Small intestine (tissue), 16 donors: ENCODE measurements at places on chromosomes 5 and 9. TPM values are rescaled to one million over a fixed set of nuclear protein-coding genes. Genes with fewer than 3 reads are reported as not detected.

DNA sequence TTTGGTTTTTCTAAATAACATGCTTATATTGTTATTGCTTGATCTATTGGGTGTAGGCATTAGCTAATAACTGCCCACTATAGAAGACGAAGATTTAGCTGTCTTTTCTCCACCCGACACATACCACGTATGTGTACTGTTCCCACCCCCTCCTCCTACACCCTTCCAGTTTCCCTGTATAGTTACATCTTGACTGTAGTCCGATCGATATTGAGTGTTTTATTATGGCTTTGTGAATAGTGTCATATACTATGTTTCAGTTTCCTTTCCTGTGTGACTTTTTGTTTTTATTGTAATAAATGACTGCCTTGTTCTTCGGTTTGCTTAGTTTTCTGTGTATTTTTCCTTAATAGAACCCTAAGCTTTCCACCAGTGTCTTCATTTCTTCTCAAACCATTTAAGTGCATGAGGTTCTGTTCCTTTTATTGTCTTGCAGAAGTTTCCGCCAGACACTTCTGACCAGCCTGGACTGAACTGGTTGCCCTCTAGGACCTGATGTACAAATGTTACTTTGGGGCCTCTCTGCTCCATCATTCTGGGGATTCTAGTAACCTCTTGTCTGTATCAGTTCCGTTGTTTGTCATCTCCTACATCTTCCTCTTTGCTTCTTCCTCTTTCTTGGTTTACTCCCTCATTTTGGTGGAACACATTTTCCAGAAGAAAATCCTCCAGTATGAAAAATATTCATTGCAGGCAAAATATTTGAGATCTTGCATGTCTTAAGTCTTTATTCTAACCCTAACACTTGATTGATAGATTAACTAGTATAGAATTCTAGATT lies 61.8 kb downstream of the PRKACG start:
- peak; percentile 77 for DNase-seq

- no peak for DNase-seq
These were observed 473.0 kb downstream of the PLK2 start for GRCh38 chr5:57986761-57987341.

DNA sequence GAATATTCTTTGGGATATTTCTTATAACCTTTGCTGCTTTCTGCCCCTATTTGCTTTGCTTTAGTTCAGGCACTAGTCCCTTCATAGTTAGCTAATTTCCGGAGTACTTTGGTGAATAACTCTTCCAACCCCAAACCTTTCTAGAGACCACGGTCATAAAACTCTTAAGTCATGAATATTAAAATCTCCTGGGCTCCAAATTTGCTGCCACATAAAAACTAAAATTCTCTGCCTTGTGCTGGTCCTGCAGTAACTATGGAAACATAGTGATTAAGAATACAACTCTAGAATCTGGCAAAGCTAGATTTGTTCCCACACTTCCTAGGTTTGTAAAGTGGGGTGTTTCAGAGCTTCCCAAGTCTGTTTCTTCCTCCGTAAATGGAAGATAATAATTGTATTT lies 10.0 kb upstream of the ACTBL2 start:
- DNase-seq = no peak

GRCh38 chr5:110752953-110753352 lies 14.1 kb downstream of the SLC25A46 start:
- DNase-seq = no peak

- peak; percentile 47 for DNase-seq
These were observed 849 bp upstream of the MGAT1 start for GRCh38 chr5:180803181-180804128.

GRCh38 chr5:76701298-76701697 lies 14.6 kb upstream of the F2R start:
- DNase-seq = no peak

DNA sequence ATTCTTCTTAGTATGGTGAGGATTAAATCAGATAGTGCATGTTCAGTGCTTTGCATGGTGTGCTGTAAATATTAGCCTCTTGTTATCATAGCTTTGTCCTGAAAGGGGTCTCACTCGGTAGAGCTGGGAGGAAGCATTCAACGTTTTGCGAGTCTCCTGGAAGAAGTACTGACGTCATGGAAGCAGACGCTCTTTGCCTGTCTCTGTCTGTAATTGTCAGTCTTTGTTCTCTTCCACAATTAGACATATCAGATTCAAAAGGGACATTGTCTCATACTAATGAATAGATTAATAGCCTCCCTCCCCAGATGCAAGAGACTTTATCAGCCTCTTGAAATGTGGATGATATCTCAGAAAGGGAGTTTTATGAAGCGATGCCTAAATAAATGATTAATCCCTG lies 91.8 kb upstream of the CXCL14 start:
- no peak for DNase-seq

BSPRY gene
- 15.8 TPM for polyA plus RNA-seq

- DNase-seq = no peak
These were observed 257.7 kb upstream of the KLF9 start for GRCh38 chr9:70672161-70672649.

- DNase-seq = no peak
These were observed 88.7 kb downstream of the RAPGEF1 start for GRCh38 chr9:131651160-131651559.

GRCh38 chr5:22663134-22663533 lies 190.0 kb downstream of the CDH12 start:
- no peak for DNase-seq

- DNase-seq = no peak
These were observed 150.4 kb downstream of the PAPPA start for GRCh38 chr9:116303886-116304538.

DNA sequence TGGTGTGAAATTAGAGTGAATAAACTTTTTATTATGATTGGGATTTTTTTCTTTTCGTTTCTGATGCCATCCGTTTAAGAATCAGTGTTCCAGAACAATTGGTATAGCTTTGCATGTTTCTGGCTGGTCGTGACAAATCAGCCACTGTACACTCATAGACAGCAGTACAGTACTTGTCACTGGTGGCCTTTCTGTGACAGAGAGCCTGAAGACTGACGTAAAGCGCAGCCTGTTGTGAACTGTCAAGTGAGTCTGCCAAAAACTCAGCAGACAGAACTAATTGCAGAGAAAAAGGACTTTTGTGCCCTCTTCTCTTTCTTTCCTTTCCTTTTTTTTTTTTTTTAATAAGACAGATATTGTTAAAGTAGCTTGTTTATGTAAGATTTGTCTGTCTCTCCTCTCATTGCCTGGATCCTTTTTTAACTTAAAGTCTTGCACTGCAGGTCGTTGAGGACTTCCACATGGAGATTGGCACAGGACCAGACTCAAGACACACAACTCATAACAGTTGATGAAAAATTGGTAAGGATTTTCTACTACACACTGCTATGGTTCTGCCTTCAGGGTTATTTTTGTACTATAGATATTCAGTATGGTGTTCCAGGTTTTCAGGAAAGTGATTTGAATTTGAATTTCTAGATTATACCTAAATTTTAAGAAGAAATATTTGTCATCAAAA lies 42.7 kb downstream of the NDUFS4 start:
- DNase-seq = no peak

DNA sequence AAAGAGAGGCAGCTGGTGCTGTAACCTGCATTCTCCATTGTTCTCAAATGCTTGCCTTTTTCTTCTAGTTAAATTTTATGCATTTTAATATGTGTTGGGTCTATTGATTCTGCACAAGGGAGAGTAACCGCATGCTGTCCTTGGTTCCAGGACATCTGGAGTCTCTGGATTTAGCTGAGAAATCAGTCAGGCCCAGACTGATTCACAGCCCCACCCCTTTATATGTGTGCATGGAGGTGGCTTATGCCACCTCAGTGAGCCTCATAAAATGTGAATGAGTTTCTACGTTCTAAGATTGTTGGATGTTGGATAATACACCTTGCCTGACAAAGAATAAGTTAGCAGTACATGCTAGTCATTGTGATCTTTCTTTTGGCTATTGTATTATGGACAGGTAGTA lies 110.1 kb upstream of the PANK3 start:
- DNase-seq = no peak

GRCh38 chr5:14946815-14947620 lies 75.4 kb upstream of the ANKH start:
- peak; percentile 60 for DNase-seq

GRCh38 chr5:138661991-138662434 lies 86.8 kb upstream of the HSPA9 start:
- no peak for DNase-seq

RAPGEF6 gene
- 1.1 TPM for polyA plus RNA-seq

FST gene
- polyA plus RNA-seq = 0.54 TPM

- DNase-seq = no peak
These were observed 394.0 kb downstream of the CETN3 start for GRCh38 chr5:90015584-90016018.

- DNase-seq = no peak
These were observed 46.5 kb downstream of the PPP1R2B start for GRCh38 chr5:156896546-156896945.

RPL35 gene
- polyA plus RNA-seq = 1,602 TPM
